Type B pancreatic cell (in vitro differentiated cells): ENCODE measurements at places on chromosomes 4 and X.

- no peak for DNase-seq
These were observed 33.0 kb upstream of the MAP3K15 start for GRCh38 chrX:19548279-19548678.

DNA sequence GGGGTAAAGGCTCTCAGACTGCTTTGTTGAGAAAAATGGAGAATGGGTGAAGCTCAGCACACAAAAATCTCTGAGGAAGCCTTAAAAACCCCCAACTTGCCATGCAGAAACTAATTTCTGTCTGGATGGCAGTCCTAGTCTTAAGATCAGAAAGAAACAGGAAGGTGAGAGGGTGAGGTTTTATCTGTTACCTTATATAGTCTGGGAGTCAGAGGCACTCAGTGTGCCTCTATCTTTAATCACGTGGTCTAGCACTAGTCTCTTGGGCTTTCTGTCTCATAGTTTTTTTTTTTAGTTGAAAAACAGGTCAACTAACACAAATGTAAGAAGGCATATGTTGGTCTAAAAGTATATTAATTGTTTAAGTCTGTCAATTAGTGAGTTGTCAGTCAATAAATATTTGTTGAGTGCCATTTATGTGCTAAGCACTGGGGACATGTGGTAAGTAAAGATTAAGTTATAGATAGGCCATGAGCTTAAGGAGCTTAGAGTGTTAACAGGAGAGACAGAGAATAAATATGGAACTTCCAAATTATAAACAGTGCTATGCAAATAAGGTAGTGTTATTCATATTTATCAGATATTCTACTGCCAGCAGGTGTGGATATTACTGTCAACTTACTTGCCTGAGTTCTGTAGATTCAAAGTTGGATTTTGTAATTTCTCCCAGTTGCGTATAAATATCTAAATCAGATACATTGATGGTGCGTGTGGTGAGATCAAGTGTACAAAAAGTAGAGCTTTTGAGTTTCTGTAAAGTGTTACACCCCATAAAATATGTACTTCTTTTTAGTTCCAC, 7.0 kb downstream of the CYBB start:
- no peak for DNase-seq

DNA sequence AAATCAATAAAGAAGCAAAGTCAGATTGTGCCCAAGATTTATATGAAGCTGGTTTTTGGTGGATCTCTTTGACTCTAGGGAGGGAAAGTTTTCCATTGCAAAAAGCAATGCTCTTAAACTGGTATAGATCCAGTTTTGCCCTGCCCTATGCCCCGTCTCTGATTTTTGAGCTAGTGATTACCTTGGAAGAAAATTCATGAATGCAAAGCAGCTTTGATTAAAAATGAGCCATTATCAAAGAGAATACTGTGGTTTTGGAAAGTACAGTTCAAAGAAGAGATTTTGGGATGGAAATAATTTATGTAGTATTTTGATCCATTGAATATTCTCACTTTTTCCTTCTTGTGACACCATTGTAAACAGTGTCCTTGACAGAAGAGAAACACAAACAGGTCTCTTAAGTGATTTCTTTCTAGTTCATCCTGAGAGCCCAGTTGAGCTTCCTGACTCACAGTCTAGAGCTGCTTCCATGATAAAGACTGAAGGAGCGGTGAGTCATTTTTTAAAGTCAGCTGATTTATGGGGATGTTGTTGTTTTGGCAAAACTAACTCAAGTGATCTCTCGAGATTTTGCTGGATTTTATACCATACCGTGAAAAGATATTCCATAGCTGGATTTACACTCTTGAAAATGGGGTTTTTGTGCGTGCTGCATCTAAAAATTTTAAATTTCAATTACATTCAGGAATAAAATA, 76.7 kb downstream of the AFF1 start:
- DNase-seq: no peak

DNA sequence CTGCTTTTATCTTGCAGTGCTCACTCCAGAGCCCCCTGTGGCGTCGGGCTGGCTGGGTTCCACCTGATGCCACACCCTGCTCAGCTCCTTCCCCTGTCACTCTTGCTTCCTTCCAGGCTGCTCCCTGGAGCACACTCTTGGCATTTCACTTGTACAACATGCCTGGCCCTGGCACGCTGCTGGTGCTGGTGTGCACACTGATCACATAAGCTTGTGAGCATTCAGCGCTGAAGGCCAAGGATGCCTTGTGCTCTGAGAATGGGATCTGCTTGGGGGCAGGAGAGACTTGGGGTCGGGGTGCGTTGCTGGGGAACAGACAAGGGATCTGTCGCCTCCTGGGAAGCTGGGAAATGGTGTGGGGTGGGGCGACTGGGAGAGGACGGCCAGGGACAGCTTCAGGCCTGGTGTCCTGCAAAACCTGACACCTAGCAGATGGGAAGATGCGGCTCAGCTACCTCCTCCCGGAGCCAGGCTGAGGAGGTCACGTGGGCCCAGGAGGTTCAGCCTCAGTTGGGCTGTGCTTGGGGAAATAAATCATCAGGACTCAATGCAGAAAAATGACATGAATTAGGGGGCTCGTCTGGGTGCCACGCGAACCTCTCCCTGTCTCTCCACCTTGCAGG, 108.5 kb downstream of the PHKA2 start:
- no peak for DNase-seq

DNA sequence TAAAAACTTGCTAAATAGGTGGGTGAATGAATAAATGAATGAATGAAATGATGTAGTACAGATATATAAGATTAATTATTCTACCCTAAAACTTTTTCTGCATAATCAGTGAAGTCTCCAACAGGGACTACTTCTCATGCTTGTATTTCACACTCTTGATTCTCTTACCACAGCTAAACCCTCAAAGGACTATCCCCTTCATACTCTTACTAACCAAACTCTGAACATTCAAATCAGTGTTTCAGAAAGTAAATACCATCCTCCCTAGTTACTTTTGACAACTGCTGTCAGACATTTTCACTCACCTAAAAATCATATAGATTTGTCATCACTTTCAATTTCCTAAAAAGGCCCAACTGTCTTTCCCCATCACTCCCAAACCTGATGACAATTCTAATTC, 234.3 kb upstream of the HHIP start:
- DNase-seq: no peak

- no peak for DNase-seq
These were observed 4.2 kb upstream of the NOCT start for GRCh38 chr4:139011225-139011950.

- no peak for DNase-seq
These were observed 224.7 kb downstream of the MID1 start for GRCh38 chrX:10395643-10396042.

DNA sequence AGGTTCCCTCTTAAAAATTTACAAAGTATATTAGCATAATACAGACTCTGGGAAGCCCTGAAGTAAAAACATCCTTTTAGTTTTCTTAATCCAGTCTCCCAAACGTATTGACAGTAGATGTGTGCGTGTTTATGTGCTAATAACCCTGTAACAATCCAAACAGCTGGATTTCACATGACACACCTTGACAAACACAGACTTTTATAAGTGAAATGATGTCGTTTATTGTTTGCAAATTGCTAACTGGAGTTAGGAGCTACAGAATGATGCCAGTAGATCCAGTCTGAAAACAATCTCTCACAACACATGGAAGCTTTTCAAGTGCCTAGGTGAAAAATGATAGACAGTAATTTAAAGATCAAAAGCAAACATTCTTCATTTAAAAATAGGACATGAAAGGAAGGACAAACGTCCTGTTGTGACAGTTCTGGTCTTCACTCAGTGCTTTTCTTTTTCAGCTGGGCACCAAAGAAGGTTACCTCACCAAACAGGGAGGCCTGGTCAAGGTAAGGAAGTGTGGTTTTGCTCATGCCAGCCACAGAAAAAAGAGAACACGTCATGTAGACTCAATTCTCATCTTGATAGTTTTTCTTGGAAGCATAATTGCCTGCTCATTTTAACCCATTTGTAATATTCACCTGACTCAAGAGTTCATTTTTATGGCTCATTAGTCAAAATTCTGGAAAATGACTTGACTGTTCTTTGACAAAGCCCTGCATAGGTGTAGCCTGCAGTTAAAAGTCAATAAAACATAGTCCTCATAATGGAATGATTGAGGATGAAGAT, 32.9 kb downstream of the LAMTOR3 start:
- DNase-seq: no peak

- no peak for DNase-seq
These were observed 204.7 kb upstream of the S100G start for GRCh38 chrX:16445166-16445752.

GRCh38 chr4:70948665-70949260, 44.7 kb upstream of the DCK start:
- no peak for DNase-seq

DNA sequence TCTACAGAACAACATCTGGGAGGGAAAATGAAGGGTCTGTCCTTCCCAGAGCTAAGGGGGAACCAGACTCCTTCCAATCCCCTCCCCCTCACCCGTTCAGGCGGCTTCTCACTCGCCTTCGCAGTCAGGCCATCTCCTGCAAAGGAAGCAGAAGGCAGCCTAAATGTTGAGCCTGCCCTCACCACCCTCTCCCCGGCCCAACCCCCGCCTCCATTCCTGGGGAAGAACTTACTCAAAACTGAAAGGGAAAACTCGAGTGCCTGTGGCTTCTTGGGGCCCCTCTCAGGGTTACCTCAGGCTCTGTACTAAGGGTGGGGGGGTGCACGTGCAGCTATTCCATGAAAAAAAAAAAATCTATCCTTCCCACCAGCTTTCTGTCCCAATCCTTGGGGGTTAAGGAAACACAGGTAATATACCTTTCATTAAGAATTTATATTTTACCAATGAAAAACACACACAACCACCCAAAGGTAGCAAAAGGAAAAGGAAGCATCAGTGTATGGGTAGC, 2.4 kb downstream of the ZMYM3 start:
- no peak for DNase-seq

DNA sequence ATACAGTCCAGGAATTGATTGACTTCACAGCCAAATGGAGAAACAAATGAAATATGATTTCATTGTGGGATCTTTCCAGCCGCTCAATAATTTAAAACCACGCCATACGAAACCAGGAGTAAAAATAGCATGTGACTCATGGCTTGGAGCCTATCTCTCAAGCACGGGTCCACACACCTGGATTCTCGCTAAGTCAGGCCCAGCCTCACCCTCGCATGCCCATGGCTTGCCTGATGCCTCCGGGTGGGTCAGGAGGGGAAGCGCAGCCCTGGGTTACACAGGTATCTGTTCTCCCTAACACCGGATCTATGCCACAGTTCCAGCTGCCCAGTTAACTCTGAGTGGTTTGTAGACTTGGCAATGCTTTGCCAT, 5.6 kb upstream of the ABLIM2 start:
- DNase-seq: no peak

- no peak for DNase-seq
These were observed 818.5 kb downstream of the FAM133A start for GRCh38 chrX:94492541-94492940.

- DNase-seq: no peak
These were observed 13.4 kb downstream of the LEF1 start for GRCh38 chr4:108155373-108155772.

DNA sequence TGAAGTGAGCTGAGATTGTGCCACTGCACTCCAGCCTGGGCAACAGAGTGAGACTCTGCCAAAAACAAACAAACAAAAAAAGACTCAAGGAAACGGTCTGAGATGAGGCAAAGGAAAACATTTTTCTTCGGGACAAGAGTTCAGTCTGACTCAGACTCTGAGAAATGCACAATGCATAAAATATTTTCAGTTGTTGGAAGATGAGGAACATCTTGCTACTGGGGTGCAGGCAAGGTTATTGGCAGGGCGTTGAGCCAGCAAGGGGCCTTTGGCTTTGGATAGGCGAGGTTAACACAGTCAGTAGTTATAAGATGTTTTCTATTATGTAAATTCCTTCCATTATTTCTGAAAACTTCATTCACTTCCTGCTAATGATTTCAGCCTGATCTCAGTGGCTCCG, 96.1 kb upstream of the VCX start:
- no peak for DNase-seq

- DNase-seq: no peak
These were observed 142.4 kb downstream of the ANXA5 start for GRCh38 chr4:121554382-121554781.

DNA sequence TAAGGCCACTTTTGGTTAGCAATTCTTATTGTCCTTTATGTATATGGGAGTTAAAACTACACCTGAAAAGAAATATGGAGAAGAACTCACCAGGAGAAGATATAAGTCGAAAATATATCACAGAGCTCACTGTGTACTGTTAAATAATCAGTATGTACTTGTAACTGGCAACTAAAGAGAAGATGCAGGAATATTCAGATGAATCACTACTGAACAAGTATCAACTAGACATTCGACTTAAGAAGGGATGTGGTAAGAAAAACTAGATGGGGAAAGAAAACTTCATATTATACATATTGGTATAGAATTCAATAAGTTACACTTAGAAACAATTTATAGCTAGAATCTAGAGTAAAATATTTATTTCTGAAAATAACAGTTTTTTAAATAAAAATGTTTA, 230.0 kb downstream of the CAMK2D start:
- DNase-seq: no peak

GRCh38 chr4:36178484-36178883, 65.8 kb downstream of the ARAP2 start:
- DNase-seq: no peak

GRCh38 chr4:178395798-178396197, 953.6 kb upstream of the AGA start:
- no peak for DNase-seq

DNA sequence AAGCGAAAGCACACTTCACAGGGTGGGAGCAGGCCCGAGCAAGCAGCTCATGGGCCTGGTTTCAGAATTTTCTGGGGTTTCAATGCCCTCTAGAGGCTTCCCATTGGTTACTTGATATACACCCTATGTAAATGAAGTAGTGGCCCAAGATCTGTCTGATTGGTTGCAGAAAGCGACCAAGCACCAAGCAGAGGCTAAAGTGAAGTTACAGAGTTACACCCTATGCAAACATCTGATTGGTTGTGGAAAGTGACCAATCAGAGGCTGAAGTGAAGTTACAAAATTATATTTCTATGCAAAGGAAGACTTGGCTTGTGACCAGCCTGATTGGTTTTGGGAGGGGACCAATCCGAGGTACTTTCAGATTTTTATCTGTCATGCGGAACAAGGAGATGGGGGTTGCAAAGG, 8.2 kb downstream of the FHIP1A start:
- DNase-seq: no peak

GRCh38 chrX:151680805-151681204, 14.5 kb upstream of the PRRG3 start:
- DNase-seq: no peak
